CD4-positive, alpha-beta memory T cell (primary cell): ENCODE measurements at places on chromosomes 1 and 21.

DNA sequence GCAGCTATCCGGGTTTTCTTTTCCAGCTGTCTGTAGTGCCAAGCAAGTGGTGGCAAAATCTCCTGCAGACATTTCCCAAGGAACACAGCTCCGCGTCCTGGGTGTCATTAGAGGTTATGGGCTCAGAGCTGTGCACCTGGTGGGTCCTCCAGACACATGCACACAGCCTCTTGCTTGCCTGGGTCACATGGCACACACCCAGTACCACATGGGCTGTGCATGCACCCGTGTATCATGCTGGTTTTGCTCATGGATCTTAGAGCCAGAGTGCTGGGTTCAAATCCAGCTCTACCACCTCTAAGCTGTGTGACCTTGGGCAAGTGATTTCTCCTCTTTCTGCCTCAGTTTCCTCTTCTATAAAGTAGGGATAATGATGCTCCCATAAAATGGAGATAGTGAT is 61.7 kb downstream of the ALPL start:
- no peak for DNase-seq

GRCh38 chr21:15552914-15553494 is 176.8 kb upstream of the USP25 start:
- peak; percentile 33 for DNase-seq

- peak; percentile 65 for DNase-seq
Observed at GRCh38 chr1:24540906-24541710, 14.8 kb upstream of the NCMAP start.

GRCh38 chr1:37761416-37762095 is 3.4 kb downstream of the EPHA10 start:
- DNase-seq = no peak

GRCh38 chr1:234288946-234289345 is 84.3 kb upstream of the COA6 start:
- DNase-seq = no peak

- no peak for DNase-seq
Observed at GRCh38 chr1:181205901-181206300, 117.4 kb downstream of the IER5 start.

GRCh38 chr1:5621692-5622091 is 370.5 kb downstream of the NPHP4 start:
- DNase-seq = no peak

- no peak for DNase-seq
Observed at GRCh38 chr1:217135569-217135915, 412.3 kb upstream of the ESRRG start.

DNA sequence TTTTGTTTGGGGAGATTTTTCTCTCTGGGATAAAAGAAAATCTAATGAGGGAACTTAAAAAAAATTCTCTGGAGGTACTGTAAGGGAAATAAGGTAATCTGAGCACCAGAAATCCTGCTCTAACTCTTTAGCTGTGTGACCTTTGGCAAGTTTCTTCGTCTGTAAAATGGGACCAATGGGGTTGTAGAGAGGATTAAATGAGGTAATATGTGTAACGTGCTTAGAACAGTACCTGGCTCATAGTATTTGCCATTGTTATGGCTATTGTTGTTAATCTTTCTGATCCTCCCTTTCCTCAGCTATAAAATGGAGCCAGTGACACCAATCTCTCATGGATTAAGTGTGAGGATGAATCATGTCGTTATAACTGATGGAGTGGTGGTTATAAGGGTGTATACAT is 845 bp upstream of the KLHDC8A start:
- no peak for DNase-seq

DNA sequence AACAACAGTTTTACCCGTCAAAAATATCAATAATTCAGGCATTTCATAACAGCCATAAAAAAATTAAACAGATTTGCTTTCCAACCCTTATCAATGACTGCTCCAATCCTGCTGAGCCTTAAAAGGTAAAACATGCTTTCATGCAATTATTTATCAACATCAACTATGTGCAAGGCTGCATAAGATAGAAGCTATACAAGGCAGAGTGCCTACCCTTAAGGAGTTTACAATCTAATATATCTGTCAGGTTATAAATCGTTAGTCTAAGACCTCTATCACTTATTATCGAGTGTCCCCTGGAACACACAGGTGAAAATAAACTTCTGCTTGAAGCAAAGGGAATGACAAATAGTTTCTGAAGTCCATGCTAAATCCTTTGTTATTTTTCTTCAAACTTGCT is 1.8 kb downstream of the ERRFI1 start:
- no peak for DNase-seq

DNA sequence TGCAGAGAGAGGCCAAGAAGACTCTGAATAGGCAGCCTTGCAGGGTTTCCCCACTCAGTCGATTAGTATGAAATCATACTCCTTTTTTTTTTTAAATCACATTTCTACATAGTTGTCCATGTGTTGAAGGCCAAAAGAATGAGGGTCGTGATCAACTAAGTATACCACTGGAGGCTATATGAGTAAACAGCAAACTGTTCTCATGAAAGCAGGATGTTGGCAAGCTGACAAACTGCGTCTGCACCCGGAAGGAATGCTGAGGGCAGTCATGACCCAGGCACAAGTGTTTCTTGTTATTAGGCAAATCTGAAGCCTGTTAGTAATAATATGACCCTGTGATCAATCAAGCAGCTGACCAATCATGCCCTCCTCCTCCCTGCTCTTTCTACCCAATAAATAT is 213.2 kb downstream of the USH2A start:
- DNase-seq = no peak

GRCh38 chr1:107830075-107830474 is 134.9 kb downstream of the VAV3 start:
- no peak for DNase-seq

GRCh38 chr1:185432948-185433347 is 115.9 kb upstream of the IVNS1ABP start:
- DNase-seq = no peak

DNA sequence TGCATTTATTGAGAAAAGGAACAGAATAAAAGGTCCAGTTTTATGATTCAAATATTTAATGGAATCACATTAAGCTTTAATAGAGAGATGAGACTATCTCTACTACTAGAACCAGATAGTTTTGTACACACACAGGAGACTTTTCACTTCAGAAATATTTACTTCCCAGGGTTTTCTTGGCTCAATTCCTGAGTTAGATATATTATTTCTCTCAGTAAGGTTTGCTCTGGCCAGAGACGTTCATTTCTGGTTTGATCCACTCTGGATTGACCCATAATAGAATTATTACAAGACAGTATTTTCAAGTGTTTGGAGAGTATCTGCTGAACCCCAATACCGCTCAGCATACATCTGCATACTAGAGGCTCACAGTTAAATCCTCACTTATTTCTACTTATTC is 1.3 kb upstream of the RCOR3 start:
- DNase-seq = no peak

- DNase-seq = no peak
Observed at GRCh38 chr1:202244841-202245261, 51.3 kb downstream of the LGR6 start.

DNA sequence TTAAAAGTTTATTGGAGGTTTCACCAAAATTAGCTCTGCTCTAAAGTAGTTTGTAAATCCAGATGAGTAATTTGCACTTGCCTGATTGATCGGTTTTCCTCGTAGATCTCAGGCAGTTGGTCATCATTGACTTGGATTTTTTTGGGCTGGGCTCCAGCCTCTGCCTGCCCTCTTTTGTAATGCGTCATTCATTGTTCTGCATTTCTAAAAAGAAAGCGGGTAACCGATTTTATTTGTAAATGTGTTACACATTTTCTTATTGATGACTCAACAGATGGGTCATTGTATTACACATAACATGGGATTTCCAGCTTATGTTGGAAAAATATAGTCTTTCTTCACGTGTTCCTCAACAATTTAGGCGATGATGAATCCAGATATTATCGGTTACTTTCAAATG is 5.5 kb downstream of the ETS2 start:
- no peak for DNase-seq

DNA sequence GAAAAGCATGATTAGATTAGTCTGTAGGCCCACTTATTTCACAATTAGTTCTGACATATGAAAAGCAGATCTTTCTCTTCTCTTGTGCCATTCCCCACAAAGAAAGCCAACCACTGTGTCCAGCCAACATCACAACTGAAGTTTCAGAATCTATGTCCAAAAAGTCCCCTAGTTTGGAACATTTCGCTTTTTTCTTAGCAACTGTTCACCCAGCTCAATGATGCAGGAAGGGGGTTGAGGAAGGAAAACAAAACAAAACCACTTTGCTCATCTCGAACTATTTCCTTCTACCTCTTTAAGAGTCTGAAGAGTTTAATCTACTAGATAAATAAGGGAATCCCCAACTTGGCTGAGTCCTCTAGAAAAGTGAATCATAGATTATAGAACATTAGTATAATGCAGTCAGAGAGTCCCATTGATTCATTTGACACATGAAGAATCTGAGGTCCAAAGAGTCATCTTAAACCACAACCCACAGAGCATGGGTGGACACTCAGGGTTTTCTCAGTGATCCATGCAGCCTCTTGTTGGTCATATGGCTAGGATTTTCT is 159.3 kb upstream of the SGIP1 start:
- peak; percentile 51 for DNase-seq

DNA sequence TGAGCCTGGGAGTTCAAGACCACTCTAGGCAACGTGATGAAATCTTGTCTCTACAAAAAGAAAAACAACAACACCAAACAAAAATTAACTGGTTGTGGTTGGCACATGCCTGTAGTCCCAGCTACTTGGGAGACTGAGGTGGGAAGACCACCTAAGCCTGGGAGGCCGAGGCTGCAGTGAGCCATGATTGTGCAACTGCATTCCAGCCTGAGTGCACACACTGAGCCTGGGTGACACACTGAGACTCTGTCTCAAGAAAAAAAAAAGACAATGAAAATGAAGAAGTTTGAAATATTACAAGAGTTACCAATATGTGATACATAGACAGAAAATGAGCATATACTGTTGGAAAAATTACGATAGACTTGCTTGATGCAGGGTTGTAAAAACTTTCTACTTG is 31.9 kb downstream of the PDC start:
- no peak for DNase-seq

DNA sequence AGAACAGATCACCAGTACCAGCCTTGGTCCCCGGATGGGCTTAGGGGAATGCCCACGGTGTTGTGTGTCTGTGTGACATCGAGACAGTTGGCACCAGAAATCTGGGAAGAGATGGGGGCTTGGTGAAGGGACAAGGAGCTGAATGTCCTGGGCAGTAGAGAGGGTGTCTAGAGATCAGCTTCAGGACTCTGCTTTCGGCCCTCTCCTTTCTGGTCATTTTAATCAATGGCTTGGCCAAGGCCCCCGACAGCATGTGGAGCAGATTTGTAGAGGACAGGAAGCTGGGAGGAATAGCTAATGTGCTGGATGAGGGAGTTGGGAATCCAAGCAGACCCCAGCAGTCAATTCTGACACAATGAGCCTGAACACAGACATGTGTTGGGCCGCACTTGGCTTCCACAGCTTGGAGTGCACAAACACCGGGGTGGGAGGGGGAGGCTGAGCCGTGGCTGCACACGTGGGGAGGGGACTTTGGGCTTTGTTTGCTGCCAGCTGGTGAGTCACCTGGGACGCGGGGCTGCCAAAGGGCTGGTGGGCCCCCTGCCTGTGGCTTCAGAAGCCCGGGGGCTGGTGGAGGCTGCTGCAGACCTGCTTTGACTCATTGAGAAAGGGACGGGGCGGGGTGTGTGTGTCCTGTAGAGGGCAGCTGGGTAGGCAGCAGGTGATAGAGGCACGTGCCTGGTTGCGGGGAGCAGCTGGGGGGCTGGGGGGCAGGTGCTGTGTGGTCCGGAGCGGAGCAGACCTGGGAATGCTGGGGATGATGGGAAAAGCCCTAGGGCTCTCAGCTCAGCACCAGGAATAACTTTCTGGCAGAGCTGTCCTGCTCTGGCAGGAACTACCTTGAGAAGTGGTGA is 20.9 kb downstream of the SLC1A7 start:
- DNase-seq = no peak

GRCh38 chr1:234901491-234902049 is 227.1 kb downstream of the TOMM20 start:
- DNase-seq = no peak

DNA sequence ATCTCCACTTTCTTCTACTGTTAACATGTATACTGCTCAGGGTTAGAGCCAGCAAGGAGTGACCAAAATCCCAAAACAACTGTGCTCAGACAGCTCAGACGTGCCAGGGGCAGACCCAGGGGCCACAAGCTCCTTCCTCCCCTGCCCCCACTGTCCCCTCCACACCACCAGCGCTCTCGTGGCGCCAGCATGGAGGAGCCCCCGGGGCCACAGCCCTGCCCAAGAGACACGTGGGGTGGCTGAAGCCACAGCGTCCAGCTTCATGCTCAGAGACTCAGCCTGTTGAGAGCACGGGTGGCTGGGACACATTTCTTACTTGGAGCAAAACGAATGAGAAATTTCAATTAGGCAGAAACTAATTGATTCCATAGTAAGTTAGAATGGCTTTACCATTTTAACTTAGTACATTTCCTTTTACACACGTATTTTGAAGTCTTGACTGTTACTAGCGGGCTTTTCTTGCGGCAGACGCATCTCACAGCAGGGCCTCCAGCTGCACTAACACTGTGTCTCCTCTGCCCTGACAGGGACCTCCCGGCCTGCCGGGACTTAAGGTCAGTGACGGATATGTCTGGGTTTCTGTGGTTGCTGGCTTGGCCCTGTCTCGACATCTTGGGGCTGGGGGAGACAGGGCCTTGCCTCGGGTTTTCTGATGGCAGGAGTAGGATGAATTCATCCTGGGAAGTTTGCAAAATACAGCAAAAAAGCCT is 54.2 kb downstream of the SLC19A1 start:
- no peak for DNase-seq

DNA sequence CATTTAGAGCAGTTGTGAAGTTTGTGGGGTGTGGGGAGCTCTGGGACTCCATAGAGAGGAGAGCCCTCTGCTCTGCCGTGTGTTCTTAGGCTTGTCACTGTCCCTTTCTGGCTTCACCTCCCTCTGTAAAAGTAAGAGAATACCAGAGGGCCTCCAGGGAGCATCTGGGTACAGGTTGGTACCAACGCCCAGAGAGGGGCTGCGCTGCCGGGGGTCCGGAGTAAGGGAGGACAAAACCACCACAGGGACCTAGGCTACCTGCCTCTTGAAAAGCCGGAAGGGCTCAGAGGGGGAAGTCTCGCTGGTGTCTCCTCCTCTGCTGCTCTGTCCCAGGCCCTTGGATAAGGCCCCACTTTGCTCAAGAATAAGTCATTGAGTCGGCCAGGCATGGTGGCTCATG is 3.1 kb upstream of the TINAGL1 start:
- no peak for DNase-seq

DNA sequence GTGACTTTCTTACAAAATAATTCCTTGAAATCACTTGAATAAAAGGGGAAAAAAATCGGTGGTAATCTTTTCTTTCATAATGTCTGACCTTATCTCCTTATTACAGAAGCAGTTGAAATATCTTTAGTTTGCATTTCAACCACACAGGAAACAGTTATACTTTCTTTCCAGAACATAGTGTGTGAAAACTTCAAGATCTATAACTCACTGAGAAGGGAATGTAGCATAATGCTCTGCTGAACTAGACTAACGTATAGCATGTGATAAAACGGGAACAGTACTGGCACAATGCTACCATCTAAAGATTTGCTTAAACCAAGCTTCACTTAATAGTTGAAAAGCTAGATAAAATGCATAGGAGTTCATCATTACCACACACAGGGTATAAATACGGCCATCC is 45.0 kb downstream of the VAV3 start:
- no peak for DNase-seq
